ENCODE measurements at places on chromosomes 7 and 10.
A peak's percentile ranks its signal among the peaks of the same experiment; 100 is the strongest.

- DNase-seq: no peak
These were observed 18.1 kb downstream of the TRIL start for GRCh38 chr7:28939844-28940544.

DNA sequence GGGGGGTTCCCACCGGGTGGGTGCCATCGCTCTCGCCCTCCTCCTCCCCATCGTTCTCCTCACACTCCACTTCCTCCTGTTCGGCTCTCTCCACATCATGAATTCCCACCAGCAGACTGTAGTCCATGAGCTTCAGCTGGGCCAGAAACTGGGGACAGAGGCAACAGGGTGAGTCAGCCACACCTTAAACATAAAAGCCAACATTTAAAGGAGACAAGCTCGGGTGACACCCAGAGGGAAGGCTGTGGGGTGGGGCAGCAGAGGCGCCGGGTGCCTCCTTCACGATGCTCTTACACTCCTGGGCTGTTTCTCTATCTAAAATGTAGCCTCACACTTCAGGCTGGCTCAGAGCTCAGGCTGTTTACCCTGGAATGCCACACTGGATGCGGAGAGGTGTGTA is 172.5 kb downstream of the PIP4K2A start:
- DNase-seq: no peak

GRCh38 chr10:82221601-82222149 is 346.7 kb downstream of the NRG3 start:
- DNase-seq: no peak

GRCh38 chr7:48932126-48932910 is 8.0 kb downstream of the CDC14C start:
- DNase-seq: no peak

DNA sequence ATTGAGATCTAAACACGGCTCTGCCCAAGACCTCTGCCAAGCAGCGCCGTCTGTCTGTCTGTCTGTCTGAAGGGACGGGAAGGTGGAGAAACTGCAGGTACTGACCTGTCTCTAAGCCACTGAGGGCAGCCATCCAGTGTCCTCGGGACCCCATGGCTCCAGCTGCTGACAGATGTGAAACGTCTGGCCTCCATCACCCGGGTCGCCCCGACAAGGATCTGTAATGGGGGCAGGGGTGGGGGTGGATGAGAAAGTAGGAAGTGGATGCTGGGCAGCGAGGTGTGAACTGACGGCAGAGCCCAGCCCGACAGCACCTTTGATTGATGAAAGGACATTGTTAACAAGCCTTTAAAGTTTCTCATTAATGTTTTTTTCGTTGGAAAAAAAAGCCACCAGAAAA is 193.1 kb downstream of the EBF3 start:
- DNase-seq: no peak

DNA sequence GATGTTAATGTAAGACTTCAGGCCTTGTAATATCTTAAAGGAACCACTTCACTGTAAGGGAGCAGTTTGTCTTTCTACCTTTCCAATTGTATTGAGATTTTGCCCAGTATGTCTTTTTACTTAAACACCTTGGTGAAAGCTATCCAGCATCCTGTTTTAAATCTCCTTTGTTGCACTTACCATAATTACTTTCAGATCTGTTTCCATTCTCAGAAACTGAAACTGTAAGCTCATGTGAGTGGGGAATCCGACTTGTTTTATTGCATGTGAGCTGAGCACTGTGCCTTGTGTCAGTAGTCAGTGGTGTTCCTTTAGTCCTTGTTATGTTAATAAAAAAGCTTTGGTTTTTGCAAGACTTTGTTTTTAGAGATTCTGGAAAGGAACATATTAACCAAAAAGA is 42.2 kb downstream of the BMPR1A start:
- DNase-seq: peak; percentile 6

GRCh38 chr10:45470098-45471012 is 96.3 kb downstream of the ALOX5 start:
- no peak for DNase-seq

GRCh38 chr7:113113912-113114311 is 4.4 kb downstream of the SMIM30 start:
- peak; percentile 20 for DNase-seq

GRCh38 chr10:1120801-1121211 is 64.6 kb downstream of the WDR37 start:
- DNase-seq: no peak

- DNase-seq: no peak
These were observed 32.8 kb upstream of the FAM20C start for GRCh38 chr7:159370-160270.

GRCh38 chr10:103038570-103038969 is 120.5 kb downstream of the CNNM2 start:
- no peak for DNase-seq
